ENCODE measurements at places on chromosomes 12 and 14.

DNA sequence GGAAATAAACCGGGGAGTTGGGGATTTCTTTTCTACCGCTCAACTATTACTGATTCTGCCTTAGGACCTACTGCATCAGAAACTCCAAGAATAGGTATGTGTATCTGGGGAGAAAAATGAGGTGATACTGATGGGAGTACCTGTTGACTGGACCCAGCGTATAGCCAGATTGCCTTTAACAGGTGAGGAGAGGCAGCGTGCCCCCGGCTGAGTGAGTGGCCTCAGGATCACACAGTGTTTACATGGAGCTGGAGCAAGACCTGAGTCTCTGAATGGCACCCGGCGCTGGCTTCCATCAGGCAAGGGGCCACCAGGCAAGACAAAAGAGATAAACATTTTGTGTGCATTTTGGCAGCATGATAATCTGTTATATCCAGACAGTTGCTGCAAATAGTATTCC is 496.2 kb downstream of the EGLN3 start:
- no peak for DNase-seq

DNA sequence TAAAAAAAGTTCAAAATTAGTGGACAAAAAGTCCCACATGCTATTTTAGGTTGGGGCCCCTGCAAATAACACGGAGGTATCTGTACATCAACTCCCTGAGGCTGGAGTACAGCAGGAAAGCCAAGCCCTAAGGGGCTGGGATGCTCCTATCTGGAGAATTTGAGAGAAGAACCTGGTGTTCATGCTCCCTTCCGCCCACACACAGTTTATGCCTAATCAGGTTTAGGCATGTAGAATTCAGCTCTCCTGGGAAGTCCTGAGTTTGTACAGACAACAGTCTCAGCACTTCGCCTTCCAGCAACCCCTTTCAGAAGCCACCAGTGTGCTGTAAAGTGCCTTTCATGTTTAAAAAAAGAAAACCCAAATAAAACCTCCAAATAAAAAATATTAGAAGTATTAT is 237.3 kb upstream of the GRIP1 start:
- no peak for DNase-seq

DNA sequence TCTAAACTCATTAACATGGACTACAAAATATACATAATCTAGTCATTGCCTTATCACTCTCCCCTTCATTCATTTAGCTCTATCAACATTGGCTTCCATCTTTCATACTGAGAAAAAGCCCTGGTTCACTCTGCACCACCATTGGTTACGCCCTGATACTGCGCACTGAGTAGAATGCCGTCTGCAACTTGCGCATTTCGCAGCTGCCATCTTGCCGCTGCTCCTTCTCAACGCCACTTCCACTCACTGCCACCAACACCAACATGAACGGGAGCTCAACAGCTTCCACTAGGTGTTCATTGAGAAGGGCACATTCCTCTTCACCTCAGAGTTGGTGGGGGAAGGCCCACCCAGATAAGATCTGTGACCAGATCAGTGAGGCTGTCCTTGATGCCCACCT is 71.3 kb downstream of the EEA1 start:
- DNase-seq, result no peak

GRCh38 chr14:23550131-23550811 is 1.3 kb downstream of the ZFHX2 start:
- no peak for DNase-seq

- DNase-seq, result no peak
Observed at GRCh38 chr12:57261428-57261865, 10.5 kb upstream of the STAC3 start.

- no peak for DNase-seq
Observed at GRCh38 chr14:94355191-94355794, 32.2 kb upstream of the SERPINA6 start.

GRCh38 chr12:67082221-67082620 is 186.9 kb upstream of the CAND1 start:
- DNase-seq, result no peak

DNA sequence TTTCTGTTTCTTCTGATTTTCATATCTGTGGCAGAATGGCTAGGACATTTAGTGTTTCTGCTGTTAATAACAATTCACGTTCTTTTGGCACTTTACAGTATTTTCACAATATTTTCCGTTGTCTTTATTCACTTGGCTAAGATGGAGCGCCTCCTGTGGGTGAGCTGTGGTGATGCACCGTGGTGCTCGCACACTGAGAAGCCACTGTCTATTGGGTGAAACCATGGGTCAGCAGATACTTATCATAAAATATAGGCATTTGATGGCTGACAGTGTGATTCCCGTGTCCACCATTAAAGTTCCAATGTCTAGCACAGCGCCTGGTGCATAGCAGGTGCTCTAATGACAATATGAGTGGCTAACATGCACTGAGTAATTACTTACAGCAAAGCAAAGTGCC is 141.8 kb downstream of the VRK1 start:
- no peak for DNase-seq

- no peak for DNase-seq
Observed at GRCh38 chr14:64772397-64772950, 68.2 kb downstream of the PLEKHG3 start.

GRCh38 chr12:62799766-62800406 is 135.1 kb downstream of the PPM1H start:
- no peak for DNase-seq

DNA sequence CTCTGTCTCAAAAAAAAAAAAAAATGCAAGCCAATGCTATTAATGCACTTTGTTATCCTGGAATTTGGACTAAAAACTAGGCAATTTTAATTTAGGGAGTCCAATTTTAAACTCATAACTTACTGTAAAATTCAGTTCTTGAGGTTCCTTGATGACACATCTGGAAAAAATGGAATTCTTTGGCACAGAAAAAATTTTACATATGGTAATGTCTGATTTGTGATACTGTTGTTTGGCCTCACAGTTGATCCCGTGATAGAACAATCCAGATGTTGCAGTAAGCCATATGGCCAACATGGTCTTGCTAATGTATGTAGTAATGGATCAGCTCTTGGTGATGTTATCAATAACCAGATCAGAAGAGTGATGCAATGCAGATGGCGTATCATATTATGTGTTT is 1089.8 kb downstream of the FLRT2 start:
- DNase-seq, result no peak

- DNase-seq, result no peak
Observed at GRCh38 chr12:16094437-16094836, 183.0 kb downstream of the SLC15A5 start.

GRCh38 chr12:100574187-100575074 is 947 bp downstream of the GAS2L3 start:
- no peak for DNase-seq

DNA sequence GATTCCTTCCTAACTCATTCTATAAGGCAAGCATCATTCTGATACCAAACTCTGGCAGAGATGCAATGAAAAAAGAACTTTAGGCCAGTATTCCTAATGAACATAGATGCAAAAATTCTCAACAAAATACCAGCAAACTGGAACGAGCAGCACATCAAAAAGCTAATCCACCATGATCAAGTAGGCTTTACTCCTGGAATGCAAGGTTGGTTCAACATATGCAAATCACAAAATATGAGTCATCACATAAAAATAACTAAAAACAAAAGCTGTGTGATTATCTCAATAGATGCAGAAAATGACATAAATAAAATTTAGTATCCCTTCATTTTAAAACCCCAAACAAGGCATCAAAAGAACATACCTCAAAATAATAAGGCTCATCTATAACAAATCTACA is 98.9 kb downstream of the ACSS3 start:
- DNase-seq, result no peak

DNA sequence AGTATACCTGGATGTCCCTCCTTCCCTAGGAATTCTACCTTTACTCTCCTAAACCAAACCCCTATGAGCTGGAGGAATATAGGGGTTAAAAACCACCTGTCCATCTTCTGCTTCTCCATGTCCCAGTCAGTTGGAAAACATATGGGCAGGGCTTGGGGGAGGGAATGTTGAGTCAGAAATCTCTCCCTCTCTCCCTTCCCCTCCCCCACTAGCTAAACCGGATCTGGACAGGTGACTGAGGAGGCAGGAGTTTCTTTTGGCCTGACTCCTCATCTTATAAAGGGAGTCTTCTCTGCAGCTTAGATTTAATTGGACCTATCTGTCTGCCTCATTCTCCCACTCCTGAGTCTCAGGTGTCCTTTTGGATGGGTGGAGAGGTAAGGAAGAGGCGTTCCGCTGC is 6.1 kb downstream of the ERBB3 start:
- no peak for DNase-seq

- no peak for DNase-seq
Observed at GRCh38 chr12:47735649-47736048, 10.4 kb upstream of the ENDOU start.

GRCh38 chr14:82394916-82395315 is 861.3 kb upstream of the SEL1L start:
- no peak for DNase-seq

GRCh38 chr12:19485240-19485639 is 45.9 kb downstream of the AEBP2 start:
- DNase-seq, result no peak

GRCh38 chr12:13337791-13338190 is 141.3 kb downstream of the EMP1 start:
- DNase-seq, result no peak

DNA sequence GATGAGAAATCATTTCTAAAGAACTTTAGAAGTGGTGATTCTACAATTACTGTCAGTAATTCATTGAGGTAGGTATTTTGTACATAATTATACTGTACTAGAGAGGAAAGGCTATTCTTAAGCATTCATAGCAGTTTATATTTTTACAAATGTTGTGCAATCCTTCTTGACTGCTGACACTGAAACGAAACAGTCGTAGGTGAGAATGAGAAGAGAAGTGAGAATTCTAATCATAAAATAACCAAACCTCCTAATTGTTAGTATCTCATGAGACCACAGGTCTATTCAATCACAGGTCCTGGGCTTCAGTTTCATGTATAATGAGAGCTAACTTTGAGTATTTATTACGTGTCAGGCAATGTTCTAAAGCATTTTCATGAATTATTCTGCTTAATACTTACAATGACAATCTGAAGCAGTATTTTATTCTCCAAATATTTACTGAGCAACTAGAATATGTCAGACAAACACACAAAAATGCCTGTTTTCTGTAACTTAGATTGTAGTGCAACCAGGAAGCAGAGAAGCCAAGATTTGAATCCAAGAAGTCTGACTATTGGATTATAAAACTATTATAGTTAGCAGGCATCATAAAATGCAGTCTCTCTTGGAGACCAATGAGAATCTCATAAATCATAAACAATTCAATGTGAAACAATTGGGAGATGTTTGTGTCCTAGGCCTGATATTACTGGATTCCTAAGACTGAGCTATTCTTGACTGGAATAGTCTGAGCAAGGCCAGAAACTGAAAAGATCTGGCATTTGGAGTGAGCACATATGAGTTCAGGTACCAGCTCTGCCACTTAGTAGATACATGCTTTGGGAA is 24.3 kb downstream of the RERG start:
- DNase-seq, result no peak

DNA sequence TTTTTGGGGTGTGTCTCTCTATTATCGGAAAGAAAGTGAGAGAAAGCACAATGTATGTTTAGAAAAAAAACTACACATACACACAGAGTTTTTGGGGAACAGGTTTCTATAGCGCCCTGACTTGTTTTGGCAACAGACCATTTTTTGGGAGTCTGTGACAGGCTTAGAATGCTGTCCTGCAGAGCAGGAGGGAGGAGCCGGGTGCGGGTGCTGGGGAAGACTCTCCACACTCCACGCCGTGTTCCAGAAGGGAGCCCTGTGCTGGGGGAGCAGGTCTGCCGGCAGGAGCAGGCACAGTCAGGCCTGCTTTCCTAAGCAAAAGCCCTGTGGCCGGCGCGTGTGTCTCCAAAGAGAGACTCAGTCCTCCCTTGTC is 26.5 kb downstream of the CD9 start:
- DNase-seq, result no peak

DNA sequence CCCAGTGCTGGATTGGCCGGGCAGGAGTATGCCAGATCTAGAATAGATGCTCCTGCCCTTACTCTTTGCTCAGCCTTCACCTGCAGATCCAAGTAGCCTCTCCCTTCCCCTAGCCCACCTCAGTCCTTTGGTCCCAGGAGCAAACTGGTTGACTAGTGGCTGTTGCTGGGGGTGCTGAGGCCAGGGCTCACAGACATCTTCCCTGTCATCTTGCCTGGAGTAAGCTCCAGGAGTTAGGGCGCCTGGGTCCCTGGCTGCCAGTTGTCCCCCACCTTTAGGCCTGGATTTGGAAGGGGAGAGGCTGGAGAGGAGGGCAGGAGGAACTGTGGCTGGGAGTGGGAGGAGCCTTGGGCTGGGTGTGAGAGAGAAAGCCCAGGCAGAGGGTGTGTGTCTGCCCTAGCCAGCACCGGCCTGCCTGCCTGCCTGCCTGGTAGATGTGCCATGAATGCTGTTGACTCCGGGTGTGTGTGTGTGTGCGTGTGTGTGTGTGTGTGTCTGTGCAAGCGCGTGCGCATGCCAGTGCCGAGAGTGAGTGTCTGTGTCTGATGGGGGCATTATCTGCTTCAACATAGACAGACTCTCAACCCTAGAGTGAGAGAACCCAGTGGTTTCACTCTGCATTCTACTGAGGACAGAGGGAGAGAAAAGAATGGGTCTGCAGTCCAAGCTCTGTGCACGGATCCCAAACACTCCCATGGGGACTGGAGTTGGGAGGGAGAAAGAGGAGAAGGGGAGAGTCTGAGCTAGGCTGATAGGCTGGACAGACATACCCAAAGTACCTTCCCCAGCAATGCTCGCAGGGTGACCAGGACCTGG is 845 bp upstream of the RARG start:
- DNase-seq, result peak; percentile 38

- no peak for DNase-seq
Observed at GRCh38 chr12:52561880-52562449, 9.0 kb upstream of the KRT71 start.

DNA sequence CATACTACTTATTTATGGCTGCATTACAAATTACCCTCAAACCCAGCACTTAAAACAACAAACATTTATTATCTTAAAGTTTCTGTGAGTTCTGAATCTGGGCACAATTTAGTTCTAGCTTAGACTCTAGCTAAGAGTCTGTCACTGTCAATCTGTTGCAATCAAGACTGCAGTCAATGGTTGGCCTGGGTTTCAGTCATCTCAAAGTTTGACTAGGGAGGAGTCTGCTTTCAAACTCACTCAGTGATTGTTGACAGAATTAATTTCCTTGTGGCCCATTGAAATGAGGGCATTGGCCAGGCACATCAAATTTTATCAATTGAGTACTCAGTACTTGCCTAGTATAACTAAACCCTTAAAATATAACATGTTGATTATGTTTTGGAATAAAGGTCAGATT is 51.6 kb downstream of the ARID2 start:
- no peak for DNase-seq

- DNase-seq, result no peak
Observed at GRCh38 chr12:9626291-9626690, 18.6 kb upstream of the KLRB1 start.
